ENCODE measurements at places on chromosomes 5 and 9.

DNA sequence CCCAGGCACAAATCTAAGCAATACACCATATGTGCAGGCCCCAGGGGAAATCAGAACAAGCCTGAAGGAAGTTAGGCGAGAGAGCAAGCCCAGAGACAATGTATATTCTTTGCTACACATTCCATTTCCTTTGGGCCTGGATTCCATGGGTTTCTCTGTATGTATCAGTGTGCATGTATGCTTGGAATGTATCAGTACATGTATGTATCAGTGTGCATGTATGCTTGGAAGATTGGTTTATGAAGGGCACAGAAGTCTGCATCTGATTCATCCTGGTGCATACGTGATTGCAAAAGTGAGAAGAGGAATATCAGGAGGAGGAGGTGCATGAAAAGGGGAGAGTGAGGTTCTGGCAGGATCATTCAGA is 232.6 kb upstream of the ANKRD55 start:
- DNase-seq = no peak

- no peak for DNase-seq
These were observed 121.7 kb upstream of the ADCY2 start for GRCh38 chr5:7274203-7274602.

DNA sequence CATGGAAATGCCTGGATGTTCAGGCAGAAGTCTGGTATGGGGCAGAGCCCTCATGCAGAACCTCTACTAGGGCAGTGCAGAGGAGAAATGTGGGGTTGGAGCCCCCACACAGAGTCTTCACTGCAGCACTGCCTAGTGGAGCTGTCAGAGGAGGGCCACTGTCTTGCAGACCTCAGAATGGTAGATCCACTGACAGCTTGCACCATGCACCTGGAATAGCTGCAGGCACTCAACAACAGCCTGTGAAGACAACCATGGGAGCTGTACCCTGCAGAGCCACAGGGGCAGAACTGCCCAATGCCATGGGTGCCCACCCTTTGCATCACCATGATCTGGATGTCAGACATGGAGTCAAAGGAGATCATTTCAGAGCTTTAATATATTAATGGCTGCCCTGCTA is 36.9 kb downstream of the TRIP13 start:
- DNase-seq = no peak

GRCh38 chr5:39671561-39671961 is 246.8 kb upstream of the DAB2 start:
- no peak for DNase-seq

Data from GM23338 (cell line).